ENCODE measurements at places on chromosomes 11 and 22. TPM values are rescaled to one million over a fixed set of nuclear protein-coding genes. Genes with fewer than 3 reads are reported as not detected.

DNA sequence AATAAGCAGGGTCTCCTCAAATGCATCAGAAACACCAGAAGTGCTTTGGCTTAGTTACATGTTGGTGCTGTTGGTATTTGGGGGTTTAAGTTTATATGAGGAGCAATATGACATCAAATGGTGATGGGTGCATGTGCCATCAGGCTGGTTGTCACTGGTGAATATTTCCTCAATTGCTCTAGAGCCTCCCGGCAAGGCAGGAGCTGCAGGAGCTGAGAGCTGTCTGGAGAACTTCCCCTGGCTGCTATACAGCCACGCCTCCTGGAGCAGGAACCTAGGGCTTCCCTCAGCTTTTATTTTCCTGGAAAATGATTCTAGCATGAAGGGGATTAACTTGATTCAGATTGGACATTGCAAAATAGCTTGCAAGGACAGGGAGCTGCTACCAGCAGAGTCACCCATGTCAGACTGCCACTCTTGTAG lies 15.8 kb downstream of the IGLL5 start:
- H3K4me1 ChIP-seq, result peaks cover 2% of the 10 kb centered on the region
- H3K4me3 ChIP-seq, result no peak overlapping the region
- H3K27me3 ChIP-seq, result peaks cover 9% of the 10 kb centered on the region
- no peaks in the 10 kb centered on the region for H3K36me3 ChIP-seq
- H3K27ac ChIP-seq, result no peak overlapping the region

GRCh38 chr11:103325686-103326069 lies 216.5 kb downstream of the DYNC2H1 start:
- no peak overlapping the region for H3K4me3 ChIP-seq
- peak overlapping the region; percentile 63 for H3K27ac ChIP-seq
- peak; percentile 56 for DNase-seq
- no peaks in the 10 kb centered on the region for H3K36me3 ChIP-seq

- no peaks in the 10 kb centered on the region for H3K27me3 ChIP-seq
- H3K4me1 ChIP-seq, result peaks cover 5% of the 10 kb centered on the region
- no peak for DNase-seq
Measured at GRCh38 chr11:94196363-94196762, 67.7 kb downstream of the PANX1 start.

DNA sequence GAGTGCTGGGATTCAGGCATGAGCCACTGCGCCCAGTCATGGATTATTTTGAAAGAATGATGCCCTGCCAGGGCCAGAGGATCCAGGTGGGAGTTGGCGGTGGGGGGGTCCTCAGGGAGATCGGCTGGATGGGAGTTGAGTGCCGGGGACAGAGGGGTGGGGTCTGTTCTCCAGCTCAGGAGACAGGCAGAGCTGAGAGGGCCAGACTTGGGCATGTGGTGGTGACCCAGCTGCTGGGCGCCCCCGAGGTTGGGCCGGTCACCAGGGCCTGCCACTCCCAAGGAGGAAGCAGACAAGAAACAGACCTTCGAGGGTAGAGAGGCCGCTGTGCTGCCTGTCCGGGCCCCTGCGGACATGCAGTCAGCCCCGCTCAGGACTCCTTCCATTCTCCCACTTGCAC lies 11.8 kb upstream of the PRODH start:
- H3K27ac ChIP-seq, result peak overlapping the region; percentile 33
- DNase-seq, result no peak
- peaks cover 14% of the 10 kb centered on the region for H3K4me1 ChIP-seq
- H3K27me3 ChIP-seq, result peaks cover 2% of the 10 kb centered on the region

GRCh38 chr22:36641902-36642640 lies 61.5 kb downstream of the CACNG2 start:
- DNase-seq, result no peak
- no peak overlapping the region for H3K27ac ChIP-seq
- peaks cover 40% of the 10 kb centered on the region for H3K4me1 ChIP-seq
- H3K27me3 ChIP-seq, result peaks cover 2% of the 10 kb centered on the region
- no peaks in the 10 kb centered on the region for H3K36me3 ChIP-seq
- H3K4me3 ChIP-seq, result no peak overlapping the region

- H3K4me3 ChIP-seq, result peak overlapping the region; percentile 10
- DNase-seq, result no peak
- peaks cover 18% of the 10 kb centered on the region for H3K4me1 ChIP-seq
- H3K36me3 ChIP-seq, result no peaks in the 10 kb centered on the region
Measured at GRCh38 chr11:6318204-6318603, 2.1 kb downstream of the CAVIN3 start.

Gene B4GALNT4
- total RNA-seq, result 418 TPM

Gene ZC3H12C
- 60.6 TPM for total RNA-seq

Gene OR9G4
- not detected for total RNA-seq

Gene SOX10
- total RNA-seq, result not detected

Gene CHRNA10
- total RNA-seq, result 0.91 TPM

Gene CCDC188
- 0.54 TPM for total RNA-seq
